ENCODE measurements at places on chromosomes 6 and 20.

DNA sequence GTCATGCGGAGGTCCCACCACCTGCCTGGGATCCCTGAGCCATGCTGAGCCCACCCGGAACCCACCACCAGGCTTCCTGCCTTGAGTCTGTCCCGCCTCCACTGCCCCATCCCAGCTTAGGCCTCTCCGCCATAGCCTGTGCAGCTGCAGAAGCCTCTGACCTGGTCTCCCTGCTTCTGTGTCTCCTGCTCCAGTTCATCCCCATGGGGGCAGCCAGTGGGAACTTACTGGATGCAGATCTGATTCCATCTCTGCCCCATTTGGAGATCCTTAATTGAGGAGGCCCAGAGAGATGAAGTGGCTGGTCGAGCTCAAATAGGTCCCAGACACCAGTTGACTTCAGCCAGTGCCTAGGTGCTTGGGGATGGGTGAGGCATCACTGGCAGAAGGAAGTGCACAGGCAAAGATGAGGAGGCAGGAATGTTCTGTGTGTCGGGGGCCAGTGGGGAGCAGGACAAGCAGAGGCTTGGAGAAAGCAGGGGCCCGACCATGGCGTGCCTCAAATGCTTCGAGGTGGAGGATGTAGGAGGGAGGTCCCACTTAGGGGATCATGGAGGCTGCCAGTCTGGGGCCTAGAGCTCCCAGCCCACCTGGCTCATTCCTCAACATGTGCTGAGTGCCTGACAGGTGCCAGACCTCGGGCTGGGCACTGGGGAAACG, 112.8 kb downstream of the TOX2 start:
- DNase-seq = no peak

GRCh38 chr20:58665606-58666005, 14.5 kb downstream of the STX16 start:
- DNase-seq = no peak

- no peak for DNase-seq
These were observed 11.1 kb upstream of the ITPR3 start for GRCh38 chr6:33610067-33610466.

GRCh38 chr6:129750360-129750759, 40.4 kb upstream of the ARHGAP18 start:
- no peak for DNase-seq

DNA sequence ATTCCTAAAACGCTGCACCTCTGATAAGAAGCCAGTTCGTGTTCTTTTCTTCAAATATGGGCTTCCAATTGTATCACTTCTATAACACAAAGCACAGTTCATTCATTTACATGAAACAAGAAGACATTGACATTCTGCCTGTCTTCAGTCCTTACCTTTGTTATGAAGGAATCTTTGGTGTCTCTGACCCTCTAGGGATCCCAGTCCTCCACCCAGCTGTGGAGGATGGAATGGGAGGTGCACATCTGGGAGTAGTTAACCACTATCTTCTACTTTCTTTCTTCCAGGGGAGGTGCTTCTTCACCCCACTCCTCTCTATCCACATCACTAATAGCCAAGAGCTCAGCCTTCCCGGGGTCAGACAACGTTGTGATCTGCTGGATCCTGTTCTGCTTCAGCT, 233.4 kb downstream of the CDC5L start:
- DNase-seq = no peak

GRCh38 chr20:62611819-62612218, 30.5 kb upstream of the SLCO4A1 start:
- no peak for DNase-seq

DNA sequence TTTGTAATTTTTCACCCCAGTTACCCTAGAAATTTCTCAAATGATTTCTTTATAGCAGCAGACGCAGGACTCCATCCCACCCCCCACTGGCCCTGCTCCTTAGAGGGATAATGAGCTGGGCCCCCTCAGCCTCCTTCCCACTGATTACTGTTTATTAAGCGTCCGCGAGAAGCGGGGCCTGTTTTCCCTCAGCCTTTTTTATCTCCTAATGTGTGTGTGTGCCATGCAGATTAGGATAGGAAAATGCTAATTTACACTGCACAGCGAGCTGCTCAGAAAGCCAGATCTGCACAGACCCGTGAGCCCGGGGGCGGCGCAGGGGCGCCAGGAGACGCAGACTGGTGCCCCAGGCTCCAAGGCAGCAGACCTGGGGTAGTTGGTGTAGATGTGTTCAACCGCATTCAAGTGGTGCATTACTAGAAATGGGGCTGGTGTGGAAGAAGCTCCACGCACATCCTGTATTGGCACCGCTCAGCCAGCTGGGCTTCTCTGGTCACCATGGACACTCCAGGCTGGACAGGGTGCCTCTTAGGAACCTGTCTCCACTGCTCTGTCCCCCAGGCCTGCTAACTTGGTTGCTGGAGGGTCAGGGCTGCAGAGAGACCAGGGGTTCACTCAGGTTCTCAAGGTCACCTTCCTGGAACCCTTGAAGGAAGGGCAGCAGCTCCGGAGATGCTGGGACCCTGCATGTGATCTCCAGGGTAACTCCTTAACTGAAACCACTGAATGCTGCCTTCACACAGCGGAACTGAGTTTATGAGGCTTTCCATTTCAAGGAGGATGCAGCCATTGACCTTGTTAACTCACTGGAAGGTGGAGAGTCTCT, 256.3 kb downstream of the ERMARD start:
- DNase-seq = no peak

Data from GDM1 (cell line).